ENCODE measurements at places on chromosomes 5 and 9. TPM values are rescaled to one million over a fixed set of nuclear protein-coding genes. Genes with fewer than 3 reads are reported as not detected.

FBLL1 gene
- 3.3 TPM for total RNA-seq

C7 gene
- not detected for total RNA-seq

MIER3 gene
- 30.0 TPM for total RNA-seq

ZNF608 gene
- 57.3 TPM for total RNA-seq

CAVIN4 gene
- total RNA-seq, result 6.0 TPM

Measured in astrocyte (in vitro differentiated cells and primary cell).